ENCODE measurements at places on chromosomes 2 and 18. TPM values are rescaled to one million over a fixed set of nuclear protein-coding genes. Genes with fewer than 3 reads are reported as not detected.

FBXO48 gene
- 2.3 TPM for total RNA-seq

ZSWIM2 gene
- not detected for total RNA-seq

UGT1A5 gene
- not detected for total RNA-seq

CDK5R2 gene
- not detected for total RNA-seq

CNRIP1 gene
- not detected for total RNA-seq

PID1 gene
- total RNA-seq, result not detected

CXCR2 gene
- total RNA-seq, result not detected

CHRND gene
- total RNA-seq, result not detected

FOXI3 gene
- not detected for total RNA-seq

KCNE4 gene
- total RNA-seq, result not detected

NYAP2 gene
- not detected for total RNA-seq

RALBP1 gene
- 54.7 TPM for total RNA-seq

TMEM182 gene
- total RNA-seq, result 3.8 TPM

UGT1A1 gene
- not detected for total RNA-seq

SLC14A1 gene
- total RNA-seq, result 1.1 TPM

NXPH2 gene
- not detected for total RNA-seq

CCDC68 gene
- not detected for total RNA-seq

UGT1A6 gene
- not detected for total RNA-seq

SEPTIN10 gene
- 9.8 TPM for total RNA-seq

BOLL gene
- not detected for total RNA-seq

CAMKMT gene
- 9.3 TPM for total RNA-seq

IL37 gene
- total RNA-seq, result not detected
